Effector CD8-positive, alpha-beta T cell (primary cell): ENCODE measurements at places on chromosomes 1 and 21.

DNA sequence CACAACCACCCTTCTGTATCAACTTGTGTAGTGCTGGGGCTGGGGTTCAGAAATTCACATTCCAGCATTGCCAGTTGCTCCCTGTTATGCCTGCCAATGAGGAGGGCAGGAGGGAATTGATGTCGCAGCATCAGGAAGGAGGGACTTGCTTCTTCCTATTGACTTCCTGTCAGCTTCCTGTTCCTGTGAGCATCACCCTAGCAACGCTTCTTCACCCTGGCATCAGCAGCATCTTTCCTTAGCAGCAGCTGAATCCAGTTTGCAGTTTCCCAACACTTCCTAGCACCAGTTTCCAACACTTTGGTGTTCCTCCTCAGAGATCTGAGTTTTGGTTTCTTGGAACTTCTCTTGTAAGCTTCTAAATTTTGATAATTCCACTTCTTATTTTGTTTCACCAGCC is 8.9 kb upstream of the TRIM62 start:
- DNase-seq: no peak

DNA sequence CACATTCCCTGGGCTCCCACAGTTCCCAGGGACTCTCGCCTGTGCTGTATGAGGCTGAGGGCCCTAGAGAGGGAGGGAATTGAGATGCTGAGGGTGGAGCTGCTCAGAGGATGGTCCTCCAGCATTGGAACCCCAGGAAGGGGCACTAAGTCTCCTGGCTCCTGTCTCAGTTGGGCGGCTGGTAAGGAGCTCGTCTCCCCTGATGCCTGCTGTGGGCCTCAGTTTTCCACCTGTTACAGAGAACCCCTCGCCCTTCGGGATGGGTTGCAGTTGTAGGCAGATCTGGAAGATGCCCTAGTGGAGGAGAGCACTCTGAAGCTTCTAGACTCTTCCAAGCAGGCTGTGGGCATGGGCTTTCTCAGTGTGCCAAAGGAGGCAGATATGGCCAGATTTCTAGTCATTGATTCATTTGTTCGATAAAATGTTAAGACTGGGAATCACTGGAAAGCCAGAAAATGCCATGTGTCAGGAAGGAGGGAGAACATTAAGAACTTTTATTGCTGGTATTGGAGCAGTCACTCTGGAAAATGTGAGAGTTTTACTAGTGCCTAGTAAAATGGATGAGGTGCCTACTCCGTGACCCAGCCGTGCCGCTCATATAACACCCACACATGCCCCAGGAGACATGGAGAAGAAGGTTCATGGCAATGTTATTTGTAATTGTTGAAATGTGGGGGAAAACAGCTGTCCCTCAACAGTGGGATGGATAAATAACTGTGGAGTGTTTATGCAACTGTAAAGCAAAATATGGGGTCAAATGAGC is 828 bp upstream of the MYBPH start:
- DNase-seq: no peak

DNA sequence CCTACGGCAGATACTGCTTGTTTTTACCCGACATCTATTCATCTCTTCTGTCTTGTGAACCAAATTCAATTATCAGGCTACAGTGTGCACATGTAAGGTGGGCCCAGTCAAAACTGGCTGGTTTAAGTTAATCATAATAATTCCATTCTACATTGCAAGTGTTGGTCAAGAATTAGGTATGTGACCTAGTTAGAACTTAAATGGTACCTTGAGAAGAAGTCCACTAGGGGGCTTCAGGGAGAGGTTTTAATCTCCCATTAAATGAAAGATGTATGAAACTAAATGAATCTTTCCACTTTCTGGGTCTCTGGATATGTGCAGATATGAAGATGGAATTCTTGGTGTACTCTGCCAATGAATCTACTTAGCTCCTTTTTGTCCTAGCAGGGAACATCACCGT is 187.1 kb downstream of the CDC42BPA start:
- no peak for DNase-seq

GRCh38 chr1:74908797-74909196 is 175.8 kb downstream of the TYW3 start:
- no peak for DNase-seq

DNA sequence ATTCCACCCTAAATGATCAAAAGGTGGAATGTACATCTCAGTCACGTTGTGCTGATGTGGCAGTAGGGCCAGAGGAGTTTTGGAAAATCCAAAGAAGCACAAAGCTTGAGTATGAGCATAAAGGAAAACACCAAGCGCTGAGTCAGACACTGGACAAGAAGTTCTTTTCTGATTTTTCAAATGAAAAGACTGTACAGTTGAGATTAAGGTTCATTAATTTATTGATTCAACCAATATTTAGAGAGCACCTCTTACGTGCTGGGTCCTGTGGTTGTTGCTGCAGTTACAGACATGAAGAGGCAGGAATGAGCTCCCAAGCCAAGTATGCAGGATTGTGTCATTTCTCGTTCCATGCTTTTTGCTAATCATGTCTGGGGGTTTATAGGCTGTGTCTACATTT is 28.9 kb upstream of the APP start:
- no peak for DNase-seq

- no peak for DNase-seq
These were observed 12.8 kb downstream of the TRAPPC10 start for GRCh38 chr21:44024887-44025353.

DNA sequence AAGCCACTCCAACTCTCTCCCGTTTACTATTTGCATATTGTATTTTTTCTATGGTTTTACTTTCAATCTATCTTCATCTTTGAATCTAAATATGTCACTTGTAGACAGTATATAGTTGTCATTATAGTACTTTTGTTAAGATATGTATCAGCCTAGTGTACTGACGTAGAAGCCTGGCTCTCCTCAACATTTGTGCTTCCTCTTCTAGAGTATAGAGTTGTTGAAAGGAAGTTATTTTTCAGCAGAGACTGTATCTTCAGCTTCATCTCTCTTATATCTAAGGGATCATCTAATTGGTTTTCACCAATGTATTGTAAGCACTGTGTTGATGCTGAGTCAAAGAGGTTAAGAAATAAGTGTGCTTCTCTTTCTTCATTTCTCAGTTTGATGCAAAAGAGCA is 192.8 kb downstream of the LMO4 start:
- no peak for DNase-seq

DNA sequence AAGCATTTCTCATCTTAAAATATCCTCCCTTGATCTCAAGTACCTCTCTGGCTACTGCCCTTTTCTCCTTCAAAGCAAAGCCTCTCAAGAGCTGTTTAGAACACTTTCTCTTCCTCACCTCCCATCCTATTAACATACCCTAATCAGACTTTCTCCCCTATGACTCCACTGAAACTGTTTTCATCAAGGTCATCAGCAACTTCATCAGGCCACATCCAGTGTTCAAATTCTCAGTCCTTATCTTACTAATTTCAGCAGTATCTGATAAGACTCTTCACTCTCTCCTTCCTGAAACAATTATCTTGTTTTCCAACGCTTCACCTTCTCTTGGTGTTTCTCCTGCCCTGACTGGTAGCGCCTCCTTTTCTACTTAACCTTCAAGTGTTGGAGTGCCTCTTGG is 1.5 kb upstream of the RAP1A start:
- no peak for DNase-seq

GRCh38 chr1:117685936-117686806 is 80.3 kb downstream of the TENT5C start:
- no peak for DNase-seq

DNA sequence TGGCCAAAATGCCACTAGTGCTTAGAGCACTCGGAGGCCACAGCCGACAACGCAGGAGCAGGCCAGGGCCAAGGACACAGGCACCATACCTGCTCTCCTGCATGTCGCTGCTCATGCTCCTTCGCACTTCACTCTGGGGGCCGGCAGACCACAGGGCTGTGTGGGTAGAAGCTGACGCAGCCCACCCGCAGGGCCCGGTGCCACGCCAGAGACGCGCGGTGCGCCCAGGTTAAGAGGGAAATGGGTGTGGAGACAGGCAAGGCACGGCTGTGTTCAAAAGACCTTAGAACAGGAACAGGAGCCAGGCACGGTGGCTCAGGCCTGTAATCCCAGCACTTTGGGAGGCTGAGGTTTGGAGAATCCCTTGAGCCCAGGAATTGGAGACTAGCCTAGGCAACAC is 13.6 kb upstream of the PRDM15 start:
- no peak for DNase-seq

- DNase-seq: no peak
These were observed 6.4 kb upstream of the SMPDL3B start for GRCh38 chr1:27928216-27928954.
